Stimulated activated CD4-positive, alpha-beta T cell treated with anti-CD3 and anti-CD28 coated beads, Interleukin-4, amount 100 ng/mL, for 24 hours (primary cell): ENCODE measurements at places on chromosomes 5 and 9.

- DNase-seq, result no peak
These were observed 47.1 kb upstream of the ZNF354A start for GRCh38 chr5:178777520-178777919.

GRCh38 chr5:68169903-68170302 lies 45.7 kb upstream of the PIK3R1 start:
- no peak for DNase-seq

GRCh38 chr5:58963361-58963760 lies 380.5 kb downstream of the RAB3C start:
- no peak for DNase-seq

- peak; percentile 88 for DNase-seq
These were observed 9.1 kb downstream of the MAN1B1 start for GRCh38 chr9:137095664-137096517.

- DNase-seq, result no peak
These were observed 25.1 kb upstream of the EEIG1 start for GRCh38 chr9:128005923-128006322.

DNA sequence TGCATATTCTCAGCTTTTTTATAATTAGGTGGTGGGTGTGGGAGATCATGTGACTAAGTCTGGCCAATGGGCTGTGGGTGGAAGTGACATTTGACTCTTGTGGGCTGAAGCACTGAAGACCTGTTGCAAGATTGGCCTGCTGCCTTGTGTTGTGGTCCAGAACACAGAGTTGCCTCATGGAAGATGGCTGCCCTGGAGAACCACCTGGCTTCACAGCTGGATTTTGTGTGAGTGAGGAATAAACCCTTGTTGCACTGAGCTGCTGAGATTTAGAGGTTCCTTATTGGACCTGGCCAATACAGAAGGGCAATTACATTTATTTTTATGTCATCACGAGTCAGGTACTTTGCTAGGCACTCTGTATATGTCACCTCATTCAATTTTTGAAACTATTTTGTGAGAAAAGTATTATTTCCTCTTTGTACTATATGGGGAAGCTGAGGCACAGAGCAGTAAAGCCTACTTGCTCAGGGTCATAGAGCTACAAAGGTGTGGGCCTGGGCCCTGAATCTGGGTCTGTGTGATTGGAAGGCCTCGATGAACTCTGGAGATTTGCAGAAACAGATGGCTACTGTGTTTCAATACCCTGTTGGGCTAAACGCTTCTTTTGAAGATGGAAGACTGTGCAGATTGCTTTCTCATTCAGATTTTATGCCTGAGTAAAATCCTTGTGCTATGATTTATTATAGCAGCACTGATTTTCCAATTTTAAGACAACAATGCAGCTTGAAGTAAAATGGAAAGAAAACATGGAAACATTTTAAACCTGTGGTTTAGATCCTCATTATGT lies 71.2 kb upstream of the TBC1D2 start:
- DNase-seq, result no peak

GRCh38 chr5:9834871-9835770 lies 205.0 kb upstream of the TAS2R1 start:
- no peak for DNase-seq

DNA sequence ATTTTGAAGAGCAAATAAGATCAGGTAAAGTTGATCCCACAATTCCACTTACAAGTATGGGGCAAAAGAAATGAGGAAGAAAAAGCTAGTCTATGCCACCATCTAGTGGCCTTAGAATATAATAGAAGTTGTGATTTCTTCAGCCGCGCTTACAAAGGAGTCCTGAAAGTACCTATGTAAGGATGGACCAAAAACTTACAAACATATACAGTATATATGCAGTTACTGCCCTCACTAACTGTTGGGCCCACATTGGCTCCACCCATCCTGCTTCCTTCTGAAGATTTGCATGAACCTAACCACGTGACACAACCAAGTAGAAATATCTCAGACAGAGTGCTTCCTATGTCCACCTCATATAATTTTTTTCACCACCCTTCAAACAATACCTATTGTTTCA lies 11.7 kb upstream of the OR13D1 start:
- no peak for DNase-seq

- no peak for DNase-seq
These were observed 28.3 kb downstream of the ARHGEF28 start for GRCh38 chr5:73654171-73654811.

DNA sequence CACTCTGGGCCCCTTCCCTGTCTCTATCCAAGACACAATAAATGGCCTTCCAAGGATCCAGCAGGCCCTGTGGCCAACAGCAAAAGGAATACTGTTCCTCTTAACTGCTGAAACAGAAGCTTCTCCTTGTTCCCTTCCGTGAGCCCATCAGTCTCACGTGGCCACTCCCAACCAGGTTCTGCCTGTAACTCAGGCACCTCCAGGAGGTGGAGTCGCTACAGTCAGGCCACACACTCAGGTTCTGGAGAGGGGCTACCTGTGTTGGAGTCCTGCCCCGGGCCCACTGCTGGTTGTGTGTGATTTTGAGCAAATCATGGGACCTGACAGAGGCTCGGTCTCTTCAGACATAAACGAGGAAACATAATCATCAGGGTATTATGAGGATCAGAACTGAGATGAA lies 10.3 kb downstream of the FAT2 start:
- DNase-seq, result no peak

DNA sequence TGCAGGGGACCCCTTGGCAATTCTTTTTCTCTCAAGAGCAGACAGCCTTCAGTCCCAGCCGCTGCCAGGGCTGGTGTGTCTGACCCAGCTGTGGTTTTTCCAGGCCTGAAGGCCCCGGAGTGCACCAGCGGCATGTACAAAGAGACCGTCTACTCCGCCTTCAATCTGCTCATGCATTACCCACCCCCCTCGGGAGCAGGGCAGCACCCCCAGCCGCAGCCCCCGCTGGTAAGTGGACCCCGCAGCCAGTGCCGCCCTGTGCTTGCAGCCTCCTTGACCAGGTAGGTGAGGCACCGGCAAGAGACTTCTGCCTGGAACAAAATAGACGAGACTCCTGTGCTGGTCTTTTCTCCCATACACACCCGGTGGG lies 1.3 kb downstream of the TCF7 start:
- DNase-seq, result no peak

- DNase-seq, result no peak
These were observed 138.2 kb downstream of the ADAMTS16 start for GRCh38 chr5:5278201-5278814.

DNA sequence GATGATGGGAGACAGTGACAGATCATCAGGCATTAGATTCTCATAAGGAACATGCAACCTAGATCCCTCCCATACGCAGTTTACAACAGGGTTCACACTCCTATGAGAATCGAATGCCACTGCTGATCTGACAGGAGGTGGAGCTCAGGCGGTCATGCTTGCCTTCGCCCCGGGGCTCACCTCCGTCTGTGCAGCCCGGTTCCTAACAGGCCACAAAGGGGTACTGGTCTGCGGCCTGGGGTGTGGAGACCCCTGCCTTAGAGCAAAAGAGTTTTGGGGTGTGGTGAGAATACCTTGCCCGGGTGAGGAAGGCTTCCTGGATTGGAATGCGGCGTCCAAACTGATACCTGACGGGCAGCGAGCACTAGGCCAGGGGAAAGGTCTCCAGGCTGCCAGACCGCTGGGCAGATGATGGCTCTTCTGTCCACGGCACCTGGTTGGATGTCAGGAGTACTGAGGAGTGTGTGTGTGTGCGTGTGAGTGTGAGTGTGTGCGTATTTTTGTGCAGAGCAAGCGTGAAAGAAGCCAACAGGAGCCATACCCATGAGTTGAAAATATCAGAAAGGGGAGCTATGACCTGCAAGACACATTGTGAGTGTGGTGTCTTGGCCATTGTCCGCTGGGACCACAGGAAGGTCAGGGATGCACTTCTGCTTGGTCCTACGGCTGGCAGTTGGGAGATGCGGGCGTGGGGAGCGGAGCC lies 55.4 kb downstream of the ACER2 start:
- DNase-seq, result no peak

- no peak for DNase-seq
These were observed 65.8 kb downstream of the SHB start for GRCh38 chr9:38003230-38003629.

GRCh38 chr9:94287877-94288513 lies 28.9 kb downstream of the ZNF169 start:
- no peak for DNase-seq

GRCh38 chr9:99430301-99430700 lies 208.2 kb downstream of the SEC61B start:
- no peak for DNase-seq

DNA sequence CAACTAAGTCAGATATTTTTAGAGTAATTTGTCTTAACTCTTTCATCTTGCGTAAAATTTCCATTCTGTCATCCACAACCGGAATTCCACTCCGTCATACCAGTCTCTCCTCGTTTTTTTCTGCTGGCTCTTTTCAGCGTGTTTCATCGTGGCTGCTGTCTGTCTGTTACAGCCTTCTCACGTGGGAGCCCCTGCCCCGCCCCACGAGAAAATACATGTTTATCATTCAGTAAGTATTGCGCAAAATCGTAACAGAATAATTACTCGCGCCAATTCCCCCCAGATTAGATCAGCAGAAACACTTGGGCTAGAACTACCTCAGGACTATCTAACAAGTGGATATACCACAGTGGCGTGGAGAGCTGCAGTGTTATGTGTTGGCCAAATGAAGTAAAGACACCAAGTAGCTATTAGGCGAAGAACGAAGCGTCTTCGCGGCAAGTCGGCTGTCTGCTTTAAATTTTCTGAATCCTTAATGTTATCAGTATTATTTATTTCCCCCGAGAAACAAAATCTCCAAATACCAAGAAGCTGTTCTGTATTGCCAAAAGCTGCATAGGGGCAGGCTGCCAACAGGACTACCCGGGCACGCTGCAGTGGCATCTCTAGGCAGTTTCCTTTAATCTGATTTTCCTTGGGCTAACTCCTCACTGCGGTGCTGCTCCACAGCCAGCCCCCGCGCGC lies 566 bp upstream of the FOCAD start:
- peak; percentile 62 for DNase-seq

- no peak for DNase-seq
These were observed 190.7 kb upstream of the TAS2R1 start for GRCh38 chr5:9820691-9821449.

- no peak for DNase-seq
These were observed 85.2 kb upstream of the ADAMTS2 start for GRCh38 chr5:179430193-179431175.

GRCh38 chr5:132528866-132529634 lies 14.3 kb downstream of the IL5 start:
- DNase-seq, result no peak

DNA sequence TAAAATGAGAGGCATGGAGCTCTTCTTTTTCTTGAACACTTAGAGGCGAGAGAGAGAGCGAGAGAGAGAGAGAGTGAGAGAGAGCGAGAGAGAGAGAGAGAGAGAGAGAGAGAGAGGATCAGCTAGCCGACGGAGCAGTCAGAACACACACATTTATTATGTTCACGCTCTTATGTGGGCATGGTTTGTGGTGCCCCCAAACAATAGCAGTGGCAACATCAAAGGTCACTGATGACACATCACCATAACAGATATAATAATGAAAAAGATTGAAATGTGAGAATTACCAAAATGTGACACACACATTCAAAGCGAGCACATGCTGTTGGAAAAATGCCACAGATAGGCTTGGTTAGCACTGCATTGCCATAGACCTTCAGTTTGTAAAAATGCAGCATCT lies 116.1 kb downstream of the KDM4C start:
- no peak for DNase-seq

DNA sequence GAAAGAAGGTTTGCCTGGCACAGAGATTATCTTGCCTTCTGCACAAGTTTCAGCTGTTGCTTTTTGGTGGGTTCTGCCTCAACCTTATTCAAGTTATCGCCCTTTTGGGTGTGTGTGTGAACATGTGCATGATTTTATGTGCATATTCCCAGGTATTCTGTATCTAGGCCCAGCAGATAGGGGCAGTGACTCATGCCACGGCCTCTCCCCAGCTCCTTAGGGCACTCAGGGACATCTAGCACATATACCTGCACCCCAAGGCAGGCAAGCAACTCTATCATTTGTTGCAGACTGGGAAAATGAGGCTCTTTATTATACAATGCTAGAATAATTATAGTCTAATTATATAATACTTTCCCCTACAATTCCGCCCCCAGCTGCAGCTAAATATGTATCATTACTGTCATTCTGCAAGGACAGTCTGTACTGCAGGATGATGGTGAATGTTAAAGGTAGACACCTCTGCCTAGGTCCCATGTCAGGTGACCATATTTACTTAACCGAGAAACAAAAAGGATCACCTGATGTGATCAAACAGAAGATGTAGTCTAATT lies 128.9 kb downstream of the PDE8B start:
- DNase-seq, result no peak

DNA sequence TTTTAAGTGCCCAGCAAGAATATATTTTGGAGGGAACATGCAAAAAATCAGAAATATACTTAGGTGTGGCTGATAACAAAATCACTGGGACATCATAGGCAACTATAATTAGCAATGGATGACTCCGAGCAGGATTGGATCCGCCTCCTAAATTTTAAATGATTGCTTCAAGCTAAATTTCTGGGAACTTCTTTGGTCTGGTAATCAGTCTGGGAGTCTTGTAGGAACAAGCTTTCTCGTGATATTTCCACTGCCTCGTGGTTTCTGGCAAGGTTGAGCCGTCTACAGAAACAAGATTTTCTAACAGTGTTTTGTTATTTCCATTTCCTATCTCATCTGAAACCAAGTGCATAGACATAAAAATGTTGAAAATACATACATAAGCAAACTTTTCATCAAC lies 232.6 kb downstream of the BNC2 start:
- DNase-seq, result no peak

DNA sequence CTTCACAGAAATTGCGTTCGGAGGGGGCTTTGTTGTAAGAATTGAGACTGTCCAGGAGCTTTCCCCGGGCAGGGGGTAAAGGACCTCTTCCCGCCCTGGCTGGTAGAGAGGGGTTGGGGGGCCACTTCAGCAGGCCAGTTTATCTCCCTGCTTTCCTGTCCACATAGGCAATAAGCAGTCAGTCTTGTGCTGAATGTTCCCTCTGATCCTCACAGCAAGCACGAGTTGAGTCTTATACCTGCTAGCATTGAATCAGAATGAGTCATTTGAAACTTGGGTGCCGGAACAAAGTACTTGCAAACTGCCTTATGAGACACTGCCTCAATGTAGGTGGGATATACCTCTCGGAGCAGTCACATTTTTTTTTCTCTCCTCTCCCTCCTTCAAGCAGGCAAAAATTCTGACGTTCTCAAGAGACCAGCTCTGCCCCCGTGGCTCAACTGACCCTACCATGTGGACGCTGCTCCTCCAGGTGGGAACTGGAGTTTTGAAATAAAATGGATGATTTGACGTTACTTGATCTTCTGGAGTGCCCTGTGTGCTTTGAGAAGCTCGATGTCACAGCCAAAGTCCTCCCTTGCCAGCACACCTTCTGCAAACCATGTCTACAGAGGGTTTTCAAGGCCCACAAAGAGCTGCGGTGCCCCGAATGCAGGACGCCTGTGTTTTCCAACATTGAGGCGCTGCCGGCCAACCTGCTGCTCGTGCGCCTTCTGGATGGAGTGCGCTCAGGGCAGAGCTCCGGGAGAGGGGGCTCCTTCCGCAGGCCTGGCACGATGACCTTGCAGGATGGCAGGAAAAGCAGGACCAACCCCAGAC lies 1.3 kb downstream of the SH3RF2 start:
- DNase-seq, result peak; percentile 15

- DNase-seq, result no peak
These were observed 1414.9 kb upstream of the NUDT12 start for GRCh38 chr5:104977529-104977928.

- DNase-seq, result no peak
These were observed 10.5 kb upstream of the TAL2 start for GRCh38 chr9:105651806-105652205.

GRCh38 chr5:60143942-60144549 lies 250.5 kb upstream of the PDE4D start:
- no peak for DNase-seq

- no peak for DNase-seq
These were observed 10.6 kb downstream of the AFAP1L1 start for GRCh38 chr5:149282027-149282965.
